Right renal pelvis (tissue), 4 donors: ENCODE measurements at places on chromosomes 16 and 17.

- DNase-seq = no peak
Observed at GRCh38 chr16:15854906-15855703, 1.7 kb downstream of the MYH11 start.

DNA sequence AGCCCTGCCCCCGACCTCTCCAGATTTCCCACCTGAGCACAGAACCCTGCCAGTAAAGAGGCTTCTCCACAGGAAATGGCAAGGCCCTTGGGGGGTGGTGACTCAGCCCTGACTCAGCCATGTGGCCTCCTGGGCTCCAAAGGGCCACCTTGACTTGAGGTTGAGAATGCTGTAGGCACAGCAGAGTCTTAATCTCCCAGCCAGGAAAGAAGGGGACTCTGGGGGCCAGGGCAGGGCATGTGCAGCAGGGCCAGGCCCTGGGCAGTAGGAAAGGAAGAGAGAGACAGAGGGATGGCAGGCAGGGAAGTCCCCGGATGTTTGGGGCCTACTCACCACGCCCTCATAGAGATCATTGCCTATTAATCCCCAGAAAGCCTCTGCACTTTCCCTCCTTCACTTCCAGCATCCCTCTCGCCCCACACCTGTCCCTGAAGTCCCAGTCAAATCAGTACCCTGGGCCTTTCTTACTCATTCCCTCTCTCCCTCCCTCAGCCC lies 4.8 kb upstream of the ITGA3 start:
- no peak for DNase-seq

DNA sequence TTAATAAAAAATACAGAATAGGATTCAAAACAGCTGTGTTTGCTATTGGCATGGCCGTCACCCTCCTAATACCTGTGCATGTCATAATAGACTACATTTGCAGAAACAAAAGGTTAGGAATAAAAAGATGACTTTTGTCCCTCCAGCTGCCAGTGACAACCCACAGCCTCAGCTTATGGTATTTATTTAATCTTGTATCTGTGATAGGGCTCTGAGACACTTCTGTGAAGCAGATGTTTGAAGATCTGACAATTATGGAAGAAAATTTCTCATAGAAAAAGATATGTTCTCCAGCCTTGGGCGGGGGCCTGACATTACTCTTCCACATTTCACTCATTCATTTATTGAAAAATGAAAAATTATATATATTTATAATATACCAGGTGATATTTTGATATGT lies 62.2 kb downstream of the PITPNC1 start:
- no peak for DNase-seq

GRCh38 chr17:78359997-78360370 lies at the start of gene SOCS3:
Gene SOCS3, minus strand, starts transcription at chr17:78360077. Its CDS starts 982 bp downstream, at chr17:78359095.
- peak; percentile 91 for DNase-seq

- no peak for DNase-seq
Observed at GRCh38 chr16:85917012-85917411, 18.1 kb downstream of the IRF8 start.
